ENCODE measurements at places on chromosomes 16 and 17.
A peak's percentile ranks its signal among the peaks of the same experiment; 100 is the strongest.

DNA sequence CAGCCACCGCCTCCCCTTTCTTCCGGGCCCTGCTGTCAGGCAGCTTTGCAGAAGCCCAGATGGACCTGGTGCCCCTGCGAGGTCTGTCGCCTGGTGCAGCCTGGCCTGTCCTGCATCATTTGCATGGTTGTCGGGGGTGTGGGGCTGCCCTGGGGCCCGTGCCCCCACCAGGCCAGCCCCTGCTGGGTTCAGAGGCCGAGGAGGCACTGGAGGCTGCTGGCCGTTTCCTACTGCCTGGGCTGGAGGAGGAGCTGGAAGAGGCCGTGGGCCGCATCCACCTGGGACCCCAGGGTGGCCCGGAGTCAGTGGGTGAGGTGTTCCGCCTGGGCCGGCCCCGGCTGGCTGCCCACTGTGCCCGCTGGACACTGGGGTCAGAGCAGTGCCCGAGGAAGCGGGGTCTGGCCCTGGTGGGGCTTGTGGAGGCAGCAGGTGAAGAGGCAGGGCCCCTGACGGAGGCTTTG lies 5.5 kb upstream of the TGFB1I1 start:
- DNase-seq = no peak

DNA sequence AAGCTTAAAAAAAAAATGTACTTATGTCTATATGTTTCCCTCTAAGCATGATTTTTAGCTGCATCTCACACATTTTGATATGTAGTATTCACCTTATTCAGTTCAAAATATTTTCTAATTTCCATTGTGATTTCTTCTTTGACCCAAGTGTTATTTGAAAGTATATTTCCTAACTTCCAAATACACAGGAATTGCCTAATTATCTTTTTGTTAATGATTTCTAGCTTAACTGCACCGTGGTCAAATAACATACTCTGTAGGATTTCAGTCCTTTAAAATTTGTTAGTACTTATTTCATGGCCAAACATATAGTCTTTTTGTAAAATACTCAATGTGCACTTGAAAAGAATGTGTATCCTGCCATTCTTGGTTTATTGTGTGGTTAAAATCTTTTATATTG lies 11.3 kb downstream of the TMEM220 start:
- DNase-seq = no peak

- DNase-seq = no peak
Measured at GRCh38 chr17:46063241-46063640, 64.2 kb downstream of the STH start.

DNA sequence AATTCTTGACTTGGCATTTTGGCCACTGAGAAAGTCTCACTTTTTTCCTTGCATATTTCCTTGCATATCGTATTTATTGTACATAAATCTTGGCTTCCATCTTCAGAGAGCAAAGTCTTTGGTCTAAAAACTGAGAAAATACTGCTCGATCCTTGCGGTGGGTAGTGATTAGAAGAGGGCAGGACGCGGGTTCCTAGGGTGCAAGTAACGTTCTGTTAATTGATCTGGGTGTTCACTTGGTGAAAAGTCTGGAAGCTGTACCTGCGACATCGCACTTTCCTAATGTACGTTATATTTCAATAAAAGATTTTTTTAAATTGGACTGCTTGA lies 758 bp upstream of the UBALD2 start:
- DNase-seq = no peak

DNA sequence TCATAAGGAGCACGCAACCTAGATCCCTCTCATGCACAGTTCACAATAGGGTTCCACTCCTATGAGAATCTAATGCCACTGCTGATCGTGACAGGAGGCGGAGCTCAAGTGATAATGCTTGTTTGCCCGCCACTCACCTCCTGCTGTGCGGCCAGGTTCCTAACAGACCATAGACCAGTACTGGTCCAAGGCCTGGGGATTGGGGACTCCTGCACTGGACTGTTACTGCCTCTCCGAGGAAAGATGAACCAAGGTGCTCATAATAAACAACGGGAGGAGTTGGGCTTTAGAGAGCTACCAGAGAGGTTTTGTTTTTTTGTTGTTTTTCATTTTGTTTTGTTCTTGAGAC lies 58.2 kb downstream of the TK2 start:
- no peak for DNase-seq

GRCh38 chr17:73906896-73907870 lies 262.9 kb upstream of the SDK2 start:
- no peak for DNase-seq

- no peak for DNase-seq
Measured at GRCh38 chr17:35982409-35983191, 1.3 kb upstream of the CCL16 start.

DNA sequence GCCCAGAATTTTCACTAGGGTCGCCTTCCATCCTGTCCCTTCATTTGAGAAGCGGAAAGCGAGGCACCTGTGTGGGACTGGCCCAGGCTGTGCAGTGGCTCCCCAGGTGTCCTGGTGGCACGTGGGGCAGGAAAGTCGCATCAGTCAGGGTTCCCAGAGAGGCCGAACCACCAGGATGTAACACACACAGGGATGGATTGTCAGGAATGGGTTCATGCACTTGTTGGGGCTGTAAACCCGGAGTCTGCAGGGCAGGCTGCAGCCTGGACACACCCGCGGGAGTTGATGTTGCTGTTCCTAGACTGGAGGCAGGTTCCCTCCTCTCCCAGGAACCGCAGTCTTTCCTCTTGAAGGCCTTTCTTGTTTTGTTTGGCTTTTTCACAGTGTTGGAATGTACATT lies 30.7 kb upstream of the RPTOR start:
- no peak for DNase-seq

DNA sequence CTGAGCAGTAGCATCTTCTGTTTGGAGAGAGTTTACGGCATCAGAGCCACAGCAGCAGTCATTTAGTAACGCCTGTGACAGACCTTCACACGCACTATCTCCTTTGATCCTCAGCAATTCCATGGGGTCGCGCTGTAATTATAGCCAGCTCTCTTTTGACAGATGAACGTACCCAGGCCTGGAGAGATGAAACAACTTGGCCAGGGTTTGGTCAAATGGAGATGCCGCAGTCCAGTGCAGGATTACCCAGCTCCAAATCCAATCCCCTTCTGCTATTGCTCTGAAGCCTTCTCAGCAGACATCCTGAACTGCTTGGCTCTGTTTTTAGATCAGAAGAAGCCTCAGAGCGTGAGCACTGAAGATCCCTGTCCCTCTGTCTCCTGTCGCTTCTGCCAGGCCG lies 83.9 kb downstream of the SOX9 start:
- DNase-seq = no peak

- no peak for DNase-seq
Measured at GRCh38 chr16:54647216-54647615, 283.4 kb upstream of the IRX5 start.

DNA sequence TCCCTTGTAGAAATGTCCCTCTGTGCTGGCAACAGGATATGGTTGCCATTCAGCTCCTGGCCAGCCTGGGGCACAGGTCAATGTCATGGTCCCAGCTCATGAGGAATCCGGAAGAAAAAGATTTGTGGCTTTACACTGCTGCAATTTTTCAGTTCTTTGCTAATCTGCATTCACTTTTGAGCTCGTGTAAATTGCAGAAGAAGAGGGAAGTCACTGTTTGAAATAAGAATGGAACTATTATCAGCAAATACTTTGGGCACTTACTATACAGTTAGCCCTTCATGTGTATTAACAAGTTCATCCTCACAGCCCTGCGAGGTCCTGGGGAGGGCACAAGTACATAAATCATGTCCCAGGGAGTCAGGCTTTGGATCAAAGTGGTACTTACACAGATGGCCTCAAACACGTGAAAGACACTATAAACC lies 14.2 kb downstream of the SLC47A2 start:
- no peak for DNase-seq

DNA sequence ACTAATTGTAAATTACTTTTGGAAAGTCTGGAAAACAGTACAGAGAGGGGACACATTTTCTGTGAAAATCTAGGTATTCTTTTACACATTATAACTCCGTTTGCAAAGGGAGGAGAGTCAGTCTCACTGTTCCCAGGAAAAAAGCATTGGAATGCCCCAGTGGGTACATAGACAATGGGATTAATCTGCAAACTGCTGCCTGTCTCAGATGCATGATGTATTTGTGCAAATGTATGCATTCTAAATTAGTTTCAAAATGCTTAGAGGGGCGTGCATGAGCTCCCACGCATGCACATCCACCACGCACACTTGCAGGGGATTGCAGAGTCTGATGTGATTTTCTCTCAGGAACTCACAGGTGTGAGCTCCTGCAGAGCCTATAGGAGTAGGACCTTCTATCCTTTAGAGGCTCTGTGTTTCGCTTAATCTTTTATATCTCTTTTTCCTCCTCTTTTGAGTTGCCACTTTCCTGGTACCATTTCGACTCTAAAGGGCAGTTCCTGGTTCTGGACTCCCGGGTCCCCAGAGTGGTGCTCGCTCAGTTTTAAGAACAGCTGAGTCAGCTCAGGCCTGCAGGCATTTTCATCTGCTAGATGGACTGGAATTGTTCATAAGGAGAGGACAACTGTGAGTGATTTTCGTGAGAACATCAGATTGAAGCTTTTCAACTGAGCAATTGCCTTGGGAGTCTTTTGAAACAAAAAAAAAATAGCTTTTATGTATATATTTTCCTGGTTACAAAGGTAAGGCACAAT lies 1.1 kb downstream of the BCO1 start:
- no peak for DNase-seq

- no peak for DNase-seq
Measured at GRCh38 chr16:2163211-2163881, 7.8 kb downstream of the TRAF7 start.

DNA sequence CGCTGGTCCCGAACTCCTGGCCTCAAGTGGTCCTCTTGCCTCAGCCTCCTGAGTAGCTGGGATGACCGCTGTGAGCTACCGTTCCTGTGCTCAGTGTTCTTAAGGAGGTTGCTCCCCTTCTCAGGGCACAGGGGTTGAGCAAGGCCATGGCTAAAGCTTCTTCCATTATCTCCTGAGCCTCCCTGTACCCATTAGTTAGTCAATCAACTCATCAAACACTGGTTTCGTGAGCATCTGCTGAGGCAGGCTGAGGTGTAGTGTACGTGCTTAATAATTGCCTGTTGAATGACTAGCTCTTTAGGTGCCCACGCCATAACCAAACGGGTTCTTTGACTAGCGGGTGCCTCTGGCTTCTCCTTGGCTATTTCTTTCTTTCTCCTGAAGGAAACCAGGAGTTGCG lies 11.7 kb downstream of the SGCA start:
- DNase-seq = no peak

GRCh38 chr16:25395528-25395927 lies 137.9 kb upstream of the ZKSCAN2 start:
- no peak for DNase-seq

GRCh38 chr16:8127070-8127469 lies 463.2 kb downstream of the TMEM114 start:
- DNase-seq = no peak

GRCh38 chr16:84647828-84648594 lies at the start of gene KLHL36:
KLHL36 (plus strand) TSS chr16:84648511; CDS start chr16:84650868, 2,357 bp downstream.
- DNase-seq = peak; percentile 31

- no peak for DNase-seq
Measured at GRCh38 chr16:69311533-69312387, 610 bp downstream of the VPS4A start.

GRCh38 chr17:20948984-20949777 lies 93.6 kb downstream of the USP22 start:
- no peak for DNase-seq

DNA sequence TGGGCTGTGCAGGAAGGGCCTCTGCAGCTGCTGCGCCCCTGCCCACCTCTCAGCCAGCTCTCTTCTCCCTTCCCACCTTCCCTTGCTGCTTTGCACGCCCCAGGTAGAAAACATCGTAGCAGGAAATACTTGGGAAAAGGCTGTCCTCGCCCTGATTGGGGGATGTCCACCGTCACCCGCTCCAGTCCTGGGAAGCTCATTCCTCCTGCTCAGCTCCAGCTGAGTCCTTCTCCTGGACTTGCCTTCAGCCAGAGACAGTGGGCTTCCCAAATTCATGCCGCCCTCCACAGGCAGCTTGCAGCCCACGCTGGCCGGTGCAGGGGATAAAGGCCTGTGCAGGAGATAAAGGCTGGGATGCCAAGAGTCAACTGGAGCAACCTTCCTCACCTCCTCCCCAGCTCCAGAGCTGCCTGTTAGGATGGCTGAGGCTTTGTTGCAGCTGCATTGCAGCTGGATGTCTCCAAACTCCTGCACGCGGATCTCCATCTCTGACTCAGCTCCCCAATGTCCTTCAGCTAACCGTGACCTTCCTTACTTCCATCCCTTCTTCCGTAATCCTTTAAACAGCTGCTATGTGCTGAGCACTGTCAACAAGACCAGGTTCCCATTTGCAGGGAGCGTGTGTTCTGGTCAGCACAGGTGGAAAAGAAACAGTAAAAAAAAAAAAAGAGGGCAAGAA lies 402.0 kb upstream of the TNRC6C start:
- DNase-seq = no peak

- DNase-seq = no peak
Measured at GRCh38 chr17:80797741-80798594, 193.7 kb upstream of the CHMP6 start.

- DNase-seq = no peak
Measured at GRCh38 chr17:31677036-31677435, 182.0 kb downstream of the COPRS start.

DNA sequence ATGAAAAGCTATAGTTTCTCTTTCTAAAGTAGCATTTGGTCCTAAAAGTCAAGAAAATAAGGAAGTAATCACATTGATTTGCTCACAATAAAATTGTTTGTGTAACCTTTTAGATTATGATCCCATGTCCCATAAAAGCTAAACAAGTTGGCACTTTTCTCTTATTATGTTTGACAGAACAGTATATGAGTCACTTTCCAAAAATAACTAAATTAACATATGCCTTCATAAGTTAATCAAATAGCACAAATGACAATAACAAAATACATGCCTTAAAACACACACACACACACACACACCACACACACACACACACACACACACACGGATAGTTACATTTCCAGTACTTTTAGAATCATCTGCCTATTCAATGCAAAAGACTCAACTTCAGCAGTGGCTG lies 2.8 kb downstream of the MED13 start:
- no peak for DNase-seq
